Aortic smooth muscle cell (primary cell): ENCODE measurements at places on chromosomes 5 and 9. TPM values are rescaled to one million over a fixed set of nuclear protein-coding genes. Genes with fewer than 3 reads are reported as not detected.

DMRT2 gene
- not detected in 2 replicates for total RNA-seq

DPM2 gene
- total RNA-seq = 9.6 and 11.1 TPM in 2 replicates

SOWAHA gene
- total RNA-seq = not detected in 2 replicates

TOMM5 gene
- total RNA-seq = 117 and 140 TPM in 2 replicates

MYOZ3 gene
- 0.37 and 0.40 TPM in 2 replicates for total RNA-seq

DND1 gene
- total RNA-seq = 0.13 and 0.19 TPM in 2 replicates

DMGDH gene
- 1.7 and 2.1 TPM in 2 replicates for total RNA-seq
